ENCODE measurements at places on chromosomes 4 and X.

DNA sequence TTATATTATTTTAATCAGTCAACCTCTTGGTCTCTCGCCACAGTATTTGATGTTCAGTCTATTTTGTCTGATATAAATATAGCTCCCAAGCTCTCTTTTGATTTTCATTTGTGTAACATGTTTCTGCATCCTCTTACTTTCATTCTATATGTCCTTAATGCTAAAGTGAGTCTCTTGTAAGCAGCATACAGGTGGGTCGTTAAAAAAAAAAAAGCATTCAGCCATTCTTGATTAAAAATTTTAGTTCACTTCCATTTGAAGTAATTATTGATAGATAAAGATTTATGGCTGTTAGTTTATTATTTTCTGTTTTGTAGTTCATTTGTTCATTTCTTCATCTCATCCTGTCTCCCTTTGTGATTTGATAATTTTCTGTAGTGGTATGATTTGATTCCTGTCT lies 229.1 kb downstream of the GUCY2F start:
- no peak for DNase-seq

- DNase-seq: no peak
Measured at GRCh38 chr4:105306820-105307219, 160.1 kb downstream of the TET2 start.

- DNase-seq: no peak
Measured at GRCh38 chr4:112023402-112023950, 121.8 kb upstream of the FAM241A start.

GRCh38 chrX:151711154-151711553 lies 4.7 kb upstream of the FATE1 start:
- DNase-seq: no peak

DNA sequence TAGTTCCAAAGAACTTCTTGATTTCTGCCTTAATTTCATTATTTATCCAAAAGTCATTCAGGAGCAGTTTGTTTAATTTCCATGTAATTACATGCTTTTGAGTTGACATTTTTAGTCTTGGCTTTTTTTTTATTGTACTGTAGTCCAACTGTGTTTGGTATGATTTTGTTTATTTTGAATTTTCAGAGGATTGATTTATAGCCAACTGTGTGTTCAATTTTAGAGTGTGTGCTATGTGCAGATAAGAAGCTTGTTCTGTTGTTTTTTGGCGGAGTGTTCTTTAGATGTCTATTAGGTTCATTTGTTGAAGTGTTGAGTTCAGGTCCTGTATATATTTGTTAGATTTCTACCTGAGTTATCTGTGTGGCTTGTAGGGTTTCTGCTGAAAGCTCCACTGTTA lies 533.6 kb downstream of the TRAM1L1 start:
- DNase-seq: no peak

- no peak for DNase-seq
Measured at GRCh38 chr4:108001540-108002135, 11.9 kb downstream of the HADH start.

DNA sequence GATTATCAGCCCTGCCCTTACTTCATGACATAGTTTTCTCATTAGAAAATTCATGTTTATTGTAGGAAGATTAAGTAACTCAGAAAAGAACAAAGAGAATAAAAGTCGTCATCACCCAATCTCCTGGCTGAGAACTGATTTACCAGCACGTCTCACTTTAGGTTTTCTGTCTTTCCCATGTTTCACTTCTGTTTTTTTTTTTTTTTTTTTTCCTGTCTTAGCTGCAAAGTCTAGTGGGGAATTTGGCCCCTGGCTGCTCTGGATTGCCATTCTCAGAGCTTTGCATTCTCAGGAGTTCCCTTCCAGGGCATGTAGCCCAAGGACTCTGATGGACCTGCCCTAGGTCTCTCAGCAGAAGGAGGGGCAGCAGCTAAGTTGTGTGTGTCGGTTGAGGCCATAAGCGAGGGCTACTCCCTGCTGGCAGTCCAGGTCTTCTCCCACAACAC lies 57.8 kb downstream of the TMEM131L start:
- DNase-seq: peak; percentile 44

DNA sequence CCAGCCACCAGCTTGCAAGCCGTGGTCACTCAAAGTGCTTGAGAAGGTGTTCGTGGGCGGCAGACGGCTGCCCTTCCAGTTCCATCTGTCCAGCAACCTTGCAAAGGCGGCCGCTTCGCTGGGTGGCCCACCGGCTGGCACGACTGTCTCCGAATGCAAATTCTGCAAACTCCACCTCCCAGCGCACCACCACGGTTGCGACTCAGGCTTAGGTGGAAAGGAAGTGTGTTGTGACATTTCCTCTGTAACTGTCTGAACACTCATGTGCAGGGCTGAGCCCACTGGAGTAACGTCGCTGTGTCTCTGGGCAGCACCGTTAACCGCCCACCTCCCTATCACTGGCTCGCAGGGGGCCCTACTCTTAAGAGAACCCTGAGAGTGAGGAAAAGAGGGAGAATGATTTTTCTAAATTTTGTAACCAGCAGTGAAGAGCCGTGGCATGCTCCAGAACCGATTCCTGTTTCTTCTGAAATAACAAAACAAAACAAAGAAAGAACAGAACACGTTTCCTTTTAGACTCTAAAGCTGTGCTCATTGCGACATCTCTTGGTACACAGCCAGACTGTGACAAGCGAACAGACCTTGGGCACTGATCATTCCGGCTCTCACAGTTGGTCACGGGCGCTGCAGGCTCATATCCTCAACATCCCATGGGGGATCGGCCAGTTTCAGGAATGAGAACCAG lies at the start of gene P2RY8:
P2RY8 (minus strand) TSS at position 155 of the 685 bp plus-strand sequence. CDS start 70,627 bp downstream, outside the sequence.
- DNase-seq: peak; percentile 83

DNA sequence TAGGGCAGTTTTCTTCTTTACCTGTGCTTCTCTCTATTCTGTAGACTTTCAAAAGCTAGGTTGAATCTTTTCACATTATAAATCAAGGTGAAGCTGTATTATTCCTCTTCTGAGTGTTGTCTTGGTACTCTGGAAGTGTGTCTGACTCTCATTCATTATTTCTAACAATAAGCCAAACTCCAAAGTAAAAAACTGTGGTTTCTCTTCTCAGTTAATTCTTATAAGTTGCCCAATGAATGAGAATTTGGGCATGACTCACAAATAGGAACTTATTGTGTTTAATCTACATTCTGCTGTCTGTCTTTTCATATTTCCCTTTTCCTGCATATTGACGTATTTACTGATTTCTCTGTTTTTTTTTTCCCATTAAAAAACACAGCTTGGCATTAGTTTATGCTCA lies 714.5 kb downstream of the CCSER1 start:
- DNase-seq: no peak

DNA sequence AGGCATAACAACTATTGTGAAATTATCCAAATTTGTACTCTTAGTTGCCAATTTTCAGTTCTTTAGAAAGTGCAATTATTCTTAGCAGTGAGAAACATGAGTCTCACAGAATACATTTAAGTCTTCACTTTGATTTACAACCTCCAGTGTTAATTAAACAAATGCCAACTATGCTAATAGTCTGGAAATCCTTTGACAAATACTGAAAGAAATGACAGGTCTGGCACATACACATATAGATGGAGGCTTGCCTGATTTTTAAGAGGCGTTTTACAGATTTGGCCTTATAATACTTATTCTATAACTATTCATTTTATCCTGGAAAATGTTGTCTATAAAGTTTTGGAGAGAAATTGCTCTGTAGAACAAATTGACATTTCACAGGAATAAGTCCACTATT lies 320.1 kb downstream of the TRIML1 start:
- DNase-seq: no peak

GRCh38 chr4:145047151-145047550 lies 50.8 kb downstream of the ANAPC10 start:
- DNase-seq: no peak

DNA sequence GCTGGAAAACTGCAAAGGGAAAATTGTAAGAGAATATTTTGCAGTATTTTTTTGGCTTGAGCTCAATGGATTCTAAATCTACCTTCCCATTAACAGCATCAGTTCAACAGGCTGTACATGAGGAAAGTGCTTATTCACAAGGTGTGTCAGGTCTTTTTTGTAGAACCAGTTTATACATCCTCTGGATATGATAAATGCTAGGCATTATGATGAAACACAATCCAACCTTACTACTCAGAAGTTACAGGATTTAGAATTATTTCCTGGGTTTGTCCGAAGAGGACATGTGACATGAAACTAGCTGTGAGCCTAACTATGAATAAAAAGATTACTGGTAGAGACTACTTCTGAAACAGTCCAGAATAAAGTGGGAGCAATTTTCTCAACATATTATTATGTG lies 49.5 kb downstream of the ATXN3L start:
- DNase-seq: no peak

- DNase-seq: no peak
Measured at GRCh38 chr4:15717657-15718416, 15.0 kb downstream of the BST1 start.

GRCh38 chrX:40514376-40514775 lies 66.4 kb upstream of the ATP6AP2 start:
- DNase-seq: no peak

DNA sequence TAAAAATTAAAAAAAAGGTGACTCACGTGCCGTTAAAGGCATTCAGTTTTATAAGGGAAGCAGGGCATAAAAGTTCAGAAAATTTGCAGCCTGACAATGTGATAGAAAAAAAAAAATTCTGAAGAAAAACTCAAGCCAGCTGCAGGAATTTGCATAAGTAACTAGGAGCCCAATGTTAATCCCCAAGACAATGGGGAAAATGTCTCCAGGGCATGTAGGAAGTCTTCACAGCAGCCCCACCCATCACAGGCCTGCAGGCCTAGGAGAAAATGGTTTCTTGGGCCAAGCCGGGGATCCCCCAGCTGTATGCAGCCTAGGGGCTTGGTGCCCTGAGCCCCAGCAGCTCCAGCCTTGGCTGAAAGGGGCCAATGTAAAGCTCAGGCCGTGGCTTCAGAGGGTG lies 31.2 kb downstream of the CHM start:
- no peak for DNase-seq
